ENCODE measurements at places on chromosomes 6 and 20.

- DNase-seq, result no peak
These were observed 131.2 kb upstream of the CLDN20 start for GRCh38 chr6:155132617-155133016.

DNA sequence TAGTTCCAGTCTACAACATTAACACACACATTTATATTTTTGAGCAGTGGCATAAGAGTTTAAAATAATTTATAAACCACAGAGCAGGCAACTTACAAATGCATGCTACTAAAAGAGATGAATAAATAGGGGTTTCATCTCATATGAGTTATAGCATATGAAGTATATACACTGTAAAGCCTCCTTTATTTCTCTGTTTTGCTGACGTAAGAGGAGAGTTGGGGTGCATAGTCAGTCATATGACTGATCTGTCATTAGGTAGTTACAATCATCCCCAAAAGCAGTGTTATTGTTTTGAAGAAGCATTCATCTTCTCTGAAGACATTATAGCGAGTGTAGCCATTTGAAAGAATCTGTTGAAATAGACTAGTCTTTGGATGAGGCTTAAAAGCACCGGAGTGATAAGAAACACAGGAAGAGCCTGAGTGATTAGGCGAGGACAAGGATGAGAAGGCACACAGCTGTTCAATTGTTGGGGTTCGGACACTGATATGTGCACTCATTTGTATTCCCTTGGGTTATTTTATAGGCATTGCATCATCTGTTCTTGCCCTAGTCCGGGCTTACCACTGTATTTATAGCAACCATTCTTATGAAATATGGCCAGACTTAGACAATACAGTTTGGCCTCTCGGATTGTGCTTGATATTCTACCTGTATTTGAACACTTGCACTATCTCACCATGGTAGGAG lies 325.7 kb downstream of the SAMD5 start:
- DNase-seq, result no peak

DNA sequence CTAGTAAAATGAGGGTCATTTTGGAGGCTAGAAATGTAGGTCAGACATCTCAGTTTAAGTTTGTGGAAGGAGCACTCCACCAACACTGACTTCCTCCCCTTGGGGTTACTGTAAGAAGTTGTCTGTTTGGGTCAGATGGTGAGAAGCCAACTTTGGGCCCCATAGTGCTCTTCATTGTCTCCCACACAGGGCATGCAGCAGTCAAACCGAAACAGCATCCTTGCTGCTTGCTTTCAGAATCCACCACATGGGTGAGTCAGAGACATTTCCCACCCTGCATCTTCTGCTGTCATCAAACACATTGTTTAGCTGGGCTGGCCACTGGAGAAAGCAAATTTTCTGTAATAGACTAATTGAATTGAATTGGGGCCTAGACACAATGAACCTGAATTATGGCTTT lies 16.8 kb downstream of the IL17F start:
- no peak for DNase-seq

DNA sequence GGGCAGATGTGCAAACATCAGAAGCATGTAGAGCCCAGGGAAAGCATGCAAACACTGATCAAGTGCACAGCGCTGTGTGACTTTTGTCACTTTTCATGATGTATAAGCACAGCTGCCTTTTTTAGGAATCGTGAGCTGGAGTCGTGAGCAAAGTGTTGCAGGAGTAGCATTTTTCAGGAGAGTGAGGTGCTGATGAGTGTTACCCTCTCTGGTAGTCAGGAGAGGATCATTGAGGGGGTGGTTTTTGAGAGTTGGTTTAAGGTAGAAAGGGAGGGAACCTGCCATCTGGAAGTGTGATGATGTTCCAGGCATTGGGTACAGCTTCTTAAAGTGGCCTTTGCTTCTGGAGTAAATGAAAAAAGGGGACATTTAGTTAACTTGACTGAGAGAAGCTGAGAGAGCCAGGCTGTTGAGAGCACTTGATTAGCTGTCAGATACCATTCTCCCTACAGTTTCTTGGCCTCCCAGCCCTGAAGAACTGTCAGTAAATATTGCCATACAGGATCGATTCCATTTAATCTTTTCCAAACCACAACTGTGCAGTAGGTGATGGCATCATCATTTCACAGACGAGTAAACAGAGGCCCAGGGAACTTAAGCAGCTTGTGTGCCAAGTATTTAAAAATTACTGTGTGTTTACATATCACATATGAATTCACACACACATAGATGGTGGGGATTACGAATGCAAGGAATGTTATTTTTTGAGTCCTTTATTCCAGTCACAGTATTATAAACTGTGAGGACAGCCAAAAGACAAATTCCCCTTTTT lies 28.9 kb downstream of the TPD52L1 start:
- DNase-seq, result no peak

- no peak for DNase-seq
These were observed 31.6 kb upstream of the SNX9 start for GRCh38 chr6:157791450-157791849.

DNA sequence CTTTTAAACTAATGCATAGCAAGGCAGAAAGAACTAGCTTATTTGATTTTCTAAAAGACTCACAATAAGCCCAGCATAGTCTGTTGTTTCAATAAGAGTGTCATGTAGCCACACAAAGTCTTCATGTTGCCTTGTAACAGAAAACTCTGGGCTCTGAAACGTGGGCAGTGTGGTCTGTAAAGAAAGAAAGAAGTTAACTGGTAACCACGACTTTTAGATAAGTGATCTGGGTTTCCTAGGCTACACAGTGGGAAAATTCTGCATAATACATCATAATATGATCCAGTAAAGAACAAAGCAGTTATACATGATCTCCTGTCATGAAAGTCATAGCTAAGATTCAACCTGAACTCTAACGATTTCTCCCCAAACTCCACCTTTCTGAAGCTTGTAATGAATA lies 13.3 kb downstream of the SNX5 start:
- no peak for DNase-seq

GRCh38 chr6:140915551-140915950 lies 1217.2 kb upstream of the GJE1 start:
- no peak for DNase-seq

GRCh38 chr6:132726608-132726975 lies 12.7 kb upstream of the VNN1 start:
- no peak for DNase-seq

- no peak for DNase-seq
These were observed 13.1 kb downstream of the CYB5R4 start for GRCh38 chr6:83872386-83873118.

DNA sequence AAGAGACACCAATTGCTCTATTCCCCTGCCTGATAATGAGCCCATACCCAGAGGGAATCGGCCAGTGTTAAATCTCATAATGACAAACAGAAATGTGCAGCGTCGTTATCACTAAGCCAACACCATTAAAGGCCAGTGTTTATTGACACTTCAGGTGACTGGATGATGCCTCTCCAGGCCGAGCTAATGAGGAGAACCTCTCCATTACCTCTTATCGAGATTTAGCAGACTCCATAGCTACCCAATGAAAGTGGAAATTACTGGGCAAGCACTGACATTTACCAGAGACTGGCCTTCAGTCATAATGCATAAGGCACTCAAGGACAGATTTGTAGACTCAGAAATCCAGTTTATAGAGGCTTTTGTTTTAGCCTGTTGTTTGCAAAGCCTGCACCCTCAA lies 669.5 kb downstream of the MAFB start:
- DNase-seq, result no peak

- DNase-seq, result peak; percentile 77
These were observed 203.5 kb upstream of the JAG1 start for GRCh38 chr20:10877342-10877741.

- no peak for DNase-seq
These were observed 328.6 kb upstream of the JARID2 start for GRCh38 chr6:14917109-14917910.

DNA sequence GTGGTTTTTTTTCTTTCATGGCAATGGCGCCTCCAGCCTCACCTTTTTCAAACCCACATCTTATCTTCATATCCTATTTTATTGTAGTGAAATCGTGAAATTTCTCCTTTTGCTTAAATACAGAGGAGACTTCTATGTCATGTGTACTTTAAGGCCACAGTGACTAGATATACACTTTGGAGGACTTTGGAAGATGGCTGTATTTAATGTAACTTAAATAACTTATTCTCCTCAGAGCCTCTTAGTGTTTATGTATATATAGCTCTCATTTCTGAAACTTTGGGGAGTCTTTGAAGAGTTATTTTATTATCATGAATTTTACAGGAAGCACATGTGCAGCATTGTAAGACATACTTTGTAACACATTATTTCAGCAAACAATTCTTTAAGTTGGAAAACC lies 968 bp downstream of the LAMA2 start:
- DNase-seq, result no peak

- DNase-seq, result no peak
These were observed 363.3 kb downstream of the KIF16B start for GRCh38 chr20:16209951-16210361.

DNA sequence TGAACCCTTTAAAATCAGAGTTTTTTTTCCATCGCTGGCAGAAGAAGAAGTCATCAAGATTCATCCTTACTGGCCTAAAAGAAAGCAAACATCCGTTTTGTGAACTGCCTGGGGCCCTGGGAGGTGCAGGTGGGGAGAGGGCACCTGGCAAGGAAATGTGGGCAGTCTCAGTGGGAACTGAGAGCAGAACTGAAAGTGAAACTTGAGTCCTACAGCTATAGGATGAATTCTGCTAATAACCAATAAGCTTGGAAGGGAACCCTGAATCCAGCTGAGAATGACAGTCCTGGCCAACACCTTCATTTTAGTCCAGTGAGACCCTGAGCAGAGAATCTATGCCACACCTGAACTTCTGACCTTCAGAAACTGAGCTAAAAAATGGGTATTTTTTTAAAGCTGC lies 130.1 kb upstream of the ASCC3 start:
- no peak for DNase-seq

- peak; percentile 85 for DNase-seq
These were observed 35.4 kb upstream of the MAPK13 start for GRCh38 chr6:36094753-36095496.

DNA sequence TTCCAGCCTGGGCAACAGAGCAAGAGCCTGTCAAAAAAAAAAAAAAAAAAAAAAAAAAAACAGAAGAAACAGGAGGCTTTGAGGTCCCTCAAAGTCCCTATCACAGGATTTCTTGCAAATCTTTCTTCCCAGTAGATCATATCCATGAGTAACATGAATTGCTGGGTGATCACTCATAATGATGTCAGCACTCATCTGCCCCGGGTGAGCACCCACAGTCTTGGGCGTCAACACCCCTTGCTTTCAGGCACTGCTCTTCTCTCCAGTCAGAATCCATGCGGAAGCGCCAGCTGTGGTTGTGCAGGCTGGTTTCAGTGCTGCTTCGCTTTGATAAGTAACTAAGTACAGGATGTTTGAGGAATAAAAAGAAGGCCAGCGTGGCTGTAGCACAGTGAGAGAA lies 40.2 kb upstream of the INSM1 start:
- DNase-seq, result no peak
